IPS-NIHi11 (cell line): ENCODE measurements at places on chromosomes 7 and 10.

- no peak for DNase-seq
Measured at GRCh38 chr10:93083743-93084539, 10.2 kb downstream of the CYP26A1 start.

DNA sequence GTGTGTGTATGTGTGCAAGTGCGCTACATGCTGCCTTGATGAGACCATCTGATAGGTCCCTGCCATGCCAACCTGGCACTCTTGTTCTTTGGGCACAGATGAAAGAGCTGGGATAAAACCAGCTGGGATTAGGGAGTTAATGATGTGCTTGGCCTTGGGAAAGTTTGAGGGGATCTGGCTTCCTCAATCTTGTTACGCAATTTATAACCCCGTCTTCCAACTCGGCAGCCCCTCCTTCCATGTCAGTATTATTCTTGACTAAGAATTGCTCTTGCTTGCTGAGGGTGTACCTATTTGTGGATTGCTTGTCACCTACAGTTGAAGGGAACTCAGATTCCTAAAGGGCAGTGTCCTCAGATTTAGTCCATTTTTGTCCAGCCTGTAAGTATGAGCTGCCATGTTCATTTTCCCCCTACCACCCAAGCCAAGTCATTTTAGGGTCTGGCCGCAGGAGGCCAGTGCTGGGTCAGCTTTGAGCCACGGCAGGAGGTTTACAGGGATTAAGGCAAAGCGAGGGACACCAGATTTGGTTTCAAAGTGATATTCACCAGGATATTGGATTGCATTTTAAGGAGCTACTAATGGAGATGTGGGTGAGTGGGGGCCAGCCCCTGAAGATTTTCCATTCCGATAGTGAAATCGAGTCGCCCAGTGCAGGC, 34.1 kb upstream of the KCNMA1 start:
- DNase-seq: no peak

- DNase-seq: no peak
Measured at GRCh38 chr10:72935361-72935760, 19.2 kb downstream of the PLA2G12B start.

- no peak for DNase-seq
Measured at GRCh38 chr10:108822026-108822425, 1101.3 kb downstream of the XPNPEP1 start.

- DNase-seq: no peak
Measured at GRCh38 chr10:31581741-31582323, 262.8 kb downstream of the ZEB1 start.

DNA sequence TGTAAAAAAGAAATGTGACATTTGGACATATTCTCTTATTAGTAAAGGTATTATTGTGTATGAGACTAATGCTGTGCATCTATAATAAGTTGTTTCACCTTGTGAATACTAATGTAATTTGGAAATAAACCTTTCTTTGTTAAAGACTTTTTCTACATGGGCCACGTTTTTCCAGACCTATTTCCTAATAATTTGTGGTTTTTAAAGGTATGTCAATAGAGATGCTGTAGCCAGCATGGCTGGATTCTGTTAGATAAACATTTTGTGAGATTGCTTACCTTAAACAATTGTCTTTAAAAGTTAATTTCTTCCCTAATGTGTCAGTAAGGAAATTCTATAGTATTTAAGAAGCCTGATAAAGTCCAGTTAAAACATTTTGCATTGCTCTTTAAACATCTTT, 56.0 kb downstream of the KAT6B start:
- no peak for DNase-seq

DNA sequence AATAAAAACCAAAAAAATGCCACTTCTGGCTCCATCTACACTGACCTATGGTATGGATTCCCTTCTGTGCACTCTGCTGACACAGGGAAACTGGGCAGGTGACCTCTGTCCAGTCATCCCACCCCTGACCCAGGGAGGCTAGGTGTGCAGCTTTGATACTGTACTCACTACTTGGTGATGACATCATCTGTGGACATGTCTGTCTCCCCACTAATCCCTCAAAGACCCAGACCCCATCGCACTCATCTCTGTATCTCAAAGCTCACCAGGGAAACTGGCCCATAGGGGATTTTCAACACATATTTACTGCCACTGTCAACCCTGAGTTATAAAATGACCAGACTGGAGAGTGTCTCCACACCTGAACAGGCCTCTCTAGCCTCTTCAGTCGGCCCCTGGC, 10.6 kb downstream of the SGMS1 start:
- DNase-seq: no peak

- DNase-seq: no peak
Measured at GRCh38 chr7:77426052-77426404, 9.9 kb upstream of the GSAP start.

GRCh38 chr10:69435966-69436520, 15.2 kb upstream of the TSPAN15 start:
- no peak for DNase-seq

DNA sequence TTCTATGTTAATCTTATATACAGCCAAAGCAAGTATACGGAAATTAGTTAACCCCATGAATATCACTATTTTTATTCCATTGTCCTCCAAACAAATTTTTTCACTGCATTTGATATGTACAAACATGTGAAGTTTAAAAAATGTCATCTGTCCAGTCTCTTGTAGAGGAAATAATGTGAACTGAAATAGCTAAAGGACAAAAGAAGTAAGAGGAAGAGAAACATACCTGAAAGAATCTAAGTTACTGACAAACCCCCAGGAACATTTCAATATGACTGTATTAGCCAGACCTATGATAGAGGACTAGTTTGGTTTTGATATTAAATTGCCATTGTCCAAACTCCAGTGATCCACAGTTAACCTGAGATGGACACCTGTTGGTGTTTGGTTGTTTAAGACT, 80.6 kb downstream of the NRCAM start:
- no peak for DNase-seq

GRCh38 chr10:79316671-79317431, 30.4 kb upstream of the PPIF start:
- DNase-seq: no peak

DNA sequence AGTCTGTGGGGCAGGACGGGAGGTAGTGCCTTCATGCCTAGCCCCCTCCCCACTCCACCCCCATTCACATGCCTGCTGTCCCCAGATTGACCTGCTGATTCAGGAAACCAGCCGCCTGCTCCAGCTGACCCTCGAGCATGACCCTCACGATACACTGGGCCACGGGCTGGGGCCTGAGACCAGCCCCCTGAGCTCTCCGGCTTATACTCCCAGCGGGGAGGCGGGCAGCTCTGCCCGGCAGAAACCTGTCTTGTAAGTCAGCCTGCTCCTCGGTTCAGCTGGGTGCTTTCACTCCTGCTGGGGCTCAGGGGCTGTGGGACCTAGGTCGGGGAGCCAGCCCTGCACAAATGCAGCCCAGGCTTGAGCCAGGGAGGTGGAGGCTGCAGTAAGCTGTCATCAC, 22.4 kb downstream of the LIMK1 start:
- DNase-seq: no peak

GRCh38 chr7:148156233-148156632, 434.3 kb upstream of the C7orf33 start:
- no peak for DNase-seq

DNA sequence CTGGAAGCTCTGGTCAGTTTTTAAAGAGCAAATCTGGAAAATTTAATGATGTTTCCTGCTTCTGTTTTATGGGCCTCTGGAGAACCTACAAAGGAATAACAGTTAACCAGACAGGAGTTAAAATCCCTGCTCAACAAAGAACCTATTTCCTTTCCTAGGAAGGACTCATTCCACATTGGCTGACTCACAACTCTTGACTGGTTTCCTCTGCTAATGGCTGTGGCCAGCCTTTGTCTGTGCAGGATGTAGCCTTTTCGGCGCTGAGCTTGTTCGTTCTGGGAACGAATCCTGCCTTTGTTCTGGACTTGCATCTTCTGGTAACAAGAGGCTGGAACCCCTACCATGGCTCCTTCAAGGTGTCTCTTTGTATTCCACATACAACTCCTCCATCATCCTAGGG, 112.8 kb upstream of the PDCD4 start:
- DNase-seq: no peak

DNA sequence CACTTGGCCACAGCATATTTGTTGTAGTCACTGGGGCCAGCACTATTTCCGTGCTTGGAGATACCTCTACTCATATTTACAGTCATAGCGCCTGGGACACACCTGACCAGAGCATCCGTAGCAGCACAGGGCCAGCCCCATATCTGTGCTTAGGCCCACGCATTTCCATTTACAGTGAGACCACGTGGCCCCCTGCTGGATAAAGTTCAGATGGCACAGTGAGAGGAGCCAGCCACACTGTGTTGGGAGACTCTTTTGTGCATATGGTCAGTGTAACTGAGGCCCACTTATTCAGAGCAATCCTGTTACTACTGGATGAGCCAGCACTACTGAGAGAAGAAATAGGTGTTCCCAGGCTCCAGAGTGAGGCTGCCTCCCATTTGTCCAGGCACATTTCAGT, 455.3 kb downstream of the REEP3 start:
- peak; percentile 68 for DNase-seq

GRCh38 chr7:13159003-13159402, 471.6 kb downstream of the ARL4A start:
- DNase-seq: no peak

GRCh38 chr10:26177341-26177740, 39.2 kb upstream of the GAD2 start:
- no peak for DNase-seq

GRCh38 chr7:150631866-150632864, at the start of gene GIMAP6:
TSS of gene GIMAP6 (minus strand) at chr7:150632385. CDS start at chr7:150630142, 2,243 bp downstream.
- DNase-seq: no peak

DNA sequence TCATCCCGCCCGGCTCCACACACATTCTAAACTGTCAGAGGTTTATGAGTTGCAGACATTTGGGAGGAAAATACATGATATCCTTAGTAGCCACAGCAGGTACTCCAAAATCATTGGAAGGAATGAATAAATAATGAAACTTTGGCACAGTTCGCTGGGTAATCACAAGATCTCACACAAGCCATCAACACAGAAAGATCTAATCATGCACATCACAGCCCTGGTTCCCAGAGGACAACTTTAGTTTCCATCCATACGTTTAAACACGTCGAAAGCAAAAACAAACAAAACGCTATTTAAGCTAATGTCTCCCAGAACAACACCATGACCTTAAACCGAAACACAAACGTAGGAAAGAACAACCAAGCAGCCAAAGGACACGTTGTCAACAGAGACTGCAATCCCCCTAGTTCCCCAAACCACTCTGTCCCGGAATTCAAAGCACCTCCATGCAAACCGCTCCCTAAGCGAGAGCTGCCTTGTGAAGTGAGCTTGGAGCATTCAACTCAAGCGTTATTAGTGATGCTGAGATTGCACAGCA, 12.3 kb downstream of the SVIL start:
- no peak for DNase-seq

GRCh38 chr10:109915566-109915965, 7.7 kb downstream of the XPNPEP1 start:
- DNase-seq: no peak

GRCh38 chr7:134852625-134853024, 73.2 kb downstream of the CALD1 start:
- DNase-seq: no peak

DNA sequence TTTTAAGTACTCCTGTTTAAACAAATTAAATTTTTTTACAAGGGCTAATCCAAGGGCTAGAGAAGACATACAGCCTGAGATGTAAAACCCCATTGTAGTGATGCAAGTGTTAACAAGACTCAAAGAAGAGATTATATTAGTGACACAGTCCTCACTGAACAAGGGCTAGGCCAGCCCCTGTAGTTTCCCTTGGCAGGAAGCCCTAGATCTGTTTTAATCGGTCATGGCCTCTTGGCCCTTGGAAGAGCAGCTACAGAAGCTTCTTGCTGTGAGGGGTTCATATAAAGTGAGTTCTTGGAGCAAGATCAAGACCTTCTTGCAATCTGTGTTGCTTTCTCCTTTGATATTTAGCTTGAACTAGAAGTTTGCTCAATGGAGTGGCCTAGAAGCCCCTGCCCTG, 1339.4 kb downstream of the XPNPEP1 start:
- no peak for DNase-seq

- no peak for DNase-seq
Measured at GRCh38 chr10:51297438-51297837, 223.2 kb downstream of the PRKG1 start.

DNA sequence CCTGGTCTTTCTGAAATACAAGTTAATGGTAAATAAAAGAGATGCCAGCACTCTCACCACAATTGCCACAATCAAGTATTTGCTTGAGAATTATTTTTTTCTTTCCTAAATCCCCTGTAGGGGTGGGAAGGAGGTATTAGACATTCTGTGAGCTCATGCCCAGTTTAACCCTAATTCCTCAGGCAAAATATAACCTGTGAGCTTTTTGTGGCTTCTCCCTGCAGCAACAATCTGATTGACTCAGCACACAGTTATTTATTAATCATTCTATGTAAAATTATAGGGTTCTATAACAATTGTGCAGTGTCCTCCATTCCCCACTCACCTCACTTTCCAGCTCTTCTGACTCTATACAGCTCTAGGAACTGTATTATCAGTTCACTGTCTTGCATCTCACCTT, 66.3 kb downstream of the GLI3 start:
- no peak for DNase-seq

GRCh38 chr7:1669954-1670893, at the start of gene ELFN1:
TSS of gene ELFN1 (plus strand) at chr7:1670277. CDS start at chr7:1744597, 74,320 bp downstream.
- peak; percentile 88 for DNase-seq

GRCh38 chr10:13376746-13377145, 28.7 kb upstream of the SEPHS1 start:
- DNase-seq: no peak

GRCh38 chr7:76315364-76315763, 12.9 kb downstream of the HSPB1 start:
- no peak for DNase-seq

DNA sequence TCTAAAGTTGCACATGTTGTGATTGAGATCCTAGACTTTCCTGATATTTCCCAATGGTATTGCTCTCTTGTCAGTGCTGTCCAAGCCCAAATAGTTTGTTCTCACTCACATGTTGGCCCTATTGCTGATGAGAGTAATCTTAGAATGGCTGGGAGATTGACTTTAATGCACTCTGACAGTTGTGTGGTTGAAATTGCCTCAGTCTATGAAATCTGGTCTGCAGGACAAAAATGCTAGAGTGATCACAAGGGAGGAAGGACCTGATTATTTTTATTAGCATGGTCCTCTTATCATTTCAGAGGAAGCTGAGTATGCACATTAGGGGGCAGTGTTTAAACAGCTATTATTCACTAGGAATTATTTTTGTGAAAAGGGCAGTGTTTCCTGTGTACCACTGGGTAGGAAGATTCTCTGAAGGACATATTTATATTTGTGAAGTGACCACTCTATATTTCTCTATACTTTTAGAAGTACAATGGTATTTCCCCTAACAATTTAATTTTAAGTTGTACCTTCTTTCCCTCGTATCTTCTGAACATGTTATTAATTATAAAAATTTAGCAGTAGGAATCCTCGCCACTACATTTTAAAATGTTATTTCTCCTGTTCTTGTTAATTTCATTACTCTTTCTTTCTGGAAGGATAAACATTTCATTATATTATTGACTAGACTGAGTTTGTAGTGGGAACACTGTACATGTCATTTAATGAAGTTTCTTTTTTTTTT, 64.4 kb downstream of the SUGCT start:
- DNase-seq: peak; percentile 14
